ENCODE measurements at places on chromosomes 2 and 18. TPM values are rescaled to one million over a fixed set of nuclear protein-coding genes. Genes with fewer than 3 reads are reported as not detected.

The HOXD3 gene
- total RNA-seq = 0.40 TPM

The GPR45 gene
- total RNA-seq = not detected

- peak; percentile 78 for DNase-seq
Observed at GRCh38 chr2:190880378-190881083, at the start of gene GLS. Gene GLS (plus strand): TSS chr2:190880821. CDS start chr2:190881085, 264 bp downstream.

- no peak for DNase-seq
Observed at GRCh38 chr2:48279344-48280090, 250.4 kb upstream of the STON1 start.

DNA sequence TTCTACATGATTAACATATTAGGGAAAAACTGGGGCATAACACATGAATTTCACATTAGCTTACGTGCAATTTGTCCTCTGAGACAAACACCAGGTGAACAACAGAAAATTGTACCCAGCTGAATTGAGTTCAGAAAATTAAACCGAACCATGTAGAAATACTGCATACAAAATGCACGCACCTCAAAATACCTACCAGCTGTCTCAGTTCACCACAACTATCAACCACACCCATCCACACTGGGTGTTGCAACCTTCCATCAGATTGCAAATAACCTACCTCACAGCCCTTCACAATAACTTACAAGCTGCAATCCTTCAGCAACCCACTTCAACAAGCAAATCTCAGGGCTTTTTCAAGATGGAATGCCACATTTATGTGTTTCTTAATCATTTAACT lies 55.9 kb downstream of the UNC50 start:
- no peak for DNase-seq

- DNase-seq = no peak
Observed at GRCh38 chr2:207813942-207814341, 44.2 kb upstream of the FZD5 start.

The IGFBP2 gene
- total RNA-seq = 207 TPM

The CDH20 gene
- 3.4 TPM for total RNA-seq

The NAT8 gene
- not detected for total RNA-seq

GRCh38 chr2:133553838-133554408 lies 14.3 kb downstream of the NCKAP5 start:
- no peak for DNase-seq

DNA sequence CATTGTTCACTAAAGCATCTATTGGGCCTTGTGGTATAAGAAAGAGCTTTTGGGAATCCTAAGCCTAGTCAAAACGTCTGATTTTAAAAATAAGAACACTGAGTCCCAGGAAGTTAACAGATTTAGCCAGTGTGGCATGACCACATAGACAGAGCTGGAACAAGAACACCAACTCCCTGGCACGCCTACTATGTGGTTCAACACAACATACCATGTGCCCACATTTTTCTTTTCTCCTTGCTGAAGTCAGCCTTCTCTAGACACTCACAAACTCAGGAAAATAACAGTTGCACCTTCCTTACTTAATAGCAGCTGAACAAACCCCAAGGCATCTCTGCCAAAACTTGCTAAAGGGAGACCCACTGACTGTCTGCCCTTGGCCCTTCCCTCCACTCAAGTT lies 124.8 kb downstream of the C1D start:
- no peak for DNase-seq

- DNase-seq = no peak
Observed at GRCh38 chr2:20450201-20450999, 3.5 kb downstream of the RHOB start.

- no peak for DNase-seq
Observed at GRCh38 chr2:223055140-223055539, 3.1 kb downstream of the KCNE4 start.

DNA sequence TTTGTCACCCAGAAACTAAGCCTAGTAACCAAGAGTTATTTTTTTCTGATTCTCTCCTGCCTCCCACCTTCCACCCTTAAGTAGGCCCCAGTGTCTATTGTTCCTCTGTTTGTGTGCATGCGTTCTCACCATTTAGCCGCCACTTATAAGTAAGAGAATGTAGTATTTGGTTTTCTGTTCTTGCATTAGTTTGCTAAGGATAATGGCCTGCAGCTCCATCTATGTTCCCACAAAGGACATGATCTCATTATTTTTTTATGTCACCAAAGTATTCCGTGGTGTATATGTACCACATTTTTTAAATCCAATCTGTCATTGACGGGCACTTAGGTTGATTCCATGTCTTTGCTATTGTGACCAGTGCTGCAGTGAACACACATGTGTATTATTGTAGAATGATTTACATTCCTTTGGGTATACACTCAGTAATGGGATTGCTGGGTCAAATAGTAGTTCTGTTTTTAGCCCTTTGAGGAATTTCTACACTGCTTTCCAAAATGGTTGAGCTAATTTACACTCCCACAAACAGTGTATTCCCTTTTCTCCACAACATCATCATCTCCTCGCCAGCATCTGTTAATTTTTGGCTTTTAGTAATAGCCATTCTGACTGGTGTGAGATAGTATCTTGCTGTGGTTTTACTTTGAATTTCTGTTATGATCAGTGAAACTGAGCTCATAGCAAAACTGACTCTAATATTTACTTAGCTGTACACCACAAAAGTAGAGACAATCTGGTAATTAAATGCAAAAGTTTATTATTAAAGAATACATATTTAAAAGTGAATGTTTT lies 660.1 kb upstream of the SLC8A1 start:
- DNase-seq = no peak

- no peak for DNase-seq
Observed at GRCh38 chr2:211598238-211598637, 940.4 kb downstream of the ERBB4 start.

DNA sequence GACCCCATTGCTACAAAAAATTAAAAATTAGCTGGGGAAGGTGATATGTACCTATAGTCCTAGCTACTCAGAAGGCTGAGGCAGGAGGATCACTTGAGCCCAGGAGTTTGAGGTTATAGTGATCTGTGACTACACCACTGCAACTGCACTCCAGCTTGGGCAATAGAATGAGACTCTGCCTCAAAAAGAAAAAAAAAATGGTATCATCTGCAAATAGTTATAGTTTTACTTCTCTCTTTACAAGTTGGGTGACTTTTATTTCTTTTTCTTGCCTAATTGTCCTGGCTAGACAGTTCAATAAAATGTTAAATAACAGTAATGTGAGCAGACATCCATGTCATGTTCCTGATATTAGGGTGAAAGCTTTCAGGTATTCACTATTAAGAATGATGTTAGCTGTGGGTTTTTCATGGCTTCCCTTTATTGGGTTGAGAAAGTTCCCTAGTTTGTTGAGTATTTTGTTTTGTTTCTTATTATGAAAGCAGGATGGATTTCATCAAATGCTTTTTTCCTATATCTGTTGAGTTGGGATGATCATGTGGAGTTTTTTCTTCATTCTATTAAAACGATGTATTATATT lies 24.9 kb upstream of the ACOXL start:
- no peak for DNase-seq

GRCh38 chr2:161233858-161234431 lies 73.7 kb downstream of the TANK start:
- DNase-seq = no peak

The TTR gene
- total RNA-seq = not detected

GRCh38 chr2:8682719-8683667 lies 1.1 kb downstream of the ID2 start:
- no peak for DNase-seq

- DNase-seq = no peak
Observed at GRCh38 chr2:240141736-240142135, 1.3 kb upstream of the OTOS start.

The MBD1 gene
- total RNA-seq = 39.5 TPM
